ENCODE measurements at places on chromosomes 6 and 20.
A peak's percentile ranks its signal among the peaks of the same experiment; 100 is the strongest.

GRCh38 chr6:167103041-167103891 is 19.6 kb upstream of the CCR6 start:
- no peak for DNase-seq

- no peak for DNase-seq
Measured at GRCh38 chr6:7042654-7043545, 64.9 kb upstream of the RREB1 start.

DNA sequence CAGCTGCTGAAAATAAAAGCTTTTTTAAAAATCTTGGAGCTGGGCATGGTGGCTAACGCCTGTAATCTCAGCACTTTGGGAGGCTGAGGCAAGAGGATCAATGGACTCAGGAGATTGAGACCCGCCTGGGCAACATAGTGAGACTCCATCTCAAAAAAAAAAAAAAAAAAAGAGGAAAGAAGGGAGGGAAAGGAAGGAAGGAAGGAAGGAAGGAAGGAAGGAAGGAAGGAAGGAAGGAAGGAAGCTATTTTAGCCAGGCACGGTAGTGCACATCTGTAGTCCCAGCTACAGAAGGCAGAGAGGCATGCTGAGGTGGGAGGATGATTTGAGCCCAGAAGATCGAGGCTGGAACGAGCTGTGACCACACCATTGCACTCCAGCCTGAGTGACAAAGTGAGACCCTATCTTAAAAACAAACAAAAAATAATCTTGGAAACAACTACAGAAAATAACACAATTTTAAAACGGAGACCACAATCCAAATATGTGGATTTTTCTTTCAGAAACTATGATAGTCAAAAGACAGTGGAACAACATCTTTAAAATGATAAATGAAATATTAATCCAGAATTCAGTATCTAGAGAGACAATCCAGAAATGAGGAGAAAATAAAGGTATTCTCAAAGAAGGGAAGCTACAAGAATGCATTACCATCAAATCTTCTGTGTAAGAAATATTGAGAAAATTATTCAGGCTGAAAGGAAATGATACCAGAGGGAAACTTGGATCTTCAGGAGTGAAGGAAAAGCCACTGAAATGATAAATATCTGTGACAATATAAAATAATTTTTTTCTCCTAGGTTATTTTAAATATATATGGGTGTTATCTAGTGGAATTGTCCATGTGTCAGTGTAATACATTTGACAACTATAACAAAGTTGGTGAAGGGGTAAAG is 182.0 kb downstream of the GPX5 start:
- no peak for DNase-seq

DNA sequence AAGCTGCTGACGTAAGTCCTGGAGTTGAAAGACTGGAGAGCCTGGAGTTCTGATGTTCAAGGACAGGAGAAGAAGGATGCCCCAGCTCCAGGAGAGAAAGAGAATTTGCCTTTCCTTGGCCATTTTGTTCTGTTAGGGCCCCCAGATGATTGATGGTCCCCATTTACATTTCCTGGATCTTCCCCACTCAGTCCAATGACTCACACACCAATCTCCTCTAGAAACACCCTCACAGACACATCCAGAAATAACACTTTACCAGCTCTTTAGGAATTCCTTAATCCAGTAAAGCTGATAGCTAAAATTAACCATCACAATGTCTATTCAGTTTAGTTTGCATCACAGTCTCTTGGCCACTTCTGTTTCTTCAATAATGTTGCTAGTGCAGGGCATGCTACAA is 260.2 kb upstream of the IRAK1BP1 start:
- no peak for DNase-seq

DNA sequence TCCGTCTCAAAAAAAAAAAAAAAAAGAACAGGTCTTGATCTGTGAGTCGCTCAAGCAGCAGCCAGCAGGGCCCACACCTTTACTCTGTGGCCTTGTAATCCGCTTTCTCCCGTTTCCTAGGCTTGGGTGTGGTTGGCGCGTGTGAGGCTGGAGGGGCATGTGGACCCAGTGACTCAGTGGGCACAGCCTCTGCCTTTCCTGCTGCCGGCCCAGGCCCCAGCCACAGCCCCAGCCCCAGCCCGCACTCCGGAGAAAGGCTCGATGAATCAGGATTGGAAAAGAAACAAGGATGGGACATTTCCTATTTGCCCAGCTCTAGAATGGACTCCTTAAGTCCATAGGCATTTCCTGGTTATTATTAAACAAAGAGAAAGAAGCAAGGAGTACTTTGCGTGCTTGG is 4.3 kb downstream of the BHLHE23 start:
- DNase-seq = no peak

DNA sequence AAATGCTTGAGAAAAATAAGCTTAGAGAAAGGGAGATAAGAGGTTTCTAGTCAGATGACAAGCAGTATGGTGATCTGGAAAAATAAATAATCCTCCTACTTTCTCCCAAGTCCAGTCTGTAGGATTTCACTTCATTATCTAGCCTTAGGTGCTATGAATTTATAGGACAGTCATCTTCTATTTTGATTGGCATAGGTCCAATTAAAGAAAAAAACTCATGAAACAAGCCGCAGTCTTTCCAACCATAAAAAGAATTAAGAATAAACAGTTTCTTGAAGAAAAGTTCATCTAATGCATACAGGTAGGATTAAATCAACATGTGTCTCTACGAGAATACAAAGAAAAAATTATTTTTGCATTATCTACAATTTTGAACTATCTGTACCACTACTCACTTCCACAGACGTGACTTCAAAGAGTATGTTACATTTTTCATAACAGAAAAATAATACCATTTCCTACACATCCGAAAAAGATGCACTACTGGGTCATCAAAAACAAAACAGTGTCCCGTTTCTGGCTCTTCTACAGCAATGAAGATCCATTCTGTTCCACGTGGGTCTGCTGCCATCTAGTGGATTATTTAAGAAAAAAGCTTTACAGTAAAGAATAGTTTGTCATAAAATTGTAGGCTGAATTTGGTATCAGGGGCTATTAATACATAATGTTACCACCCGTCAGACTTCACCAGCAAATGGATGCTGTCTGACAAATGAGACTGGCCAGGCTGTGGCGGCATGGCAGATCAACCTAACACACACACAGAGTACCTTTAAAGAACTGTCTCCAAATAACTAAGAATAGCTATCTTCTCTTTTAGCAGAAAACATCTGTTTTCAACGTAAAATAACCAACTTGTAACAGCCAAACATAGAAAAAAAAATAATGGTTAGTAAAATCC is 28.9 kb downstream of the STX7 start:
- DNase-seq = peak; percentile 56

- no peak for DNase-seq
Measured at GRCh38 chr20:2822073-2822472, 5.9 kb downstream of the TMEM239 start.

DNA sequence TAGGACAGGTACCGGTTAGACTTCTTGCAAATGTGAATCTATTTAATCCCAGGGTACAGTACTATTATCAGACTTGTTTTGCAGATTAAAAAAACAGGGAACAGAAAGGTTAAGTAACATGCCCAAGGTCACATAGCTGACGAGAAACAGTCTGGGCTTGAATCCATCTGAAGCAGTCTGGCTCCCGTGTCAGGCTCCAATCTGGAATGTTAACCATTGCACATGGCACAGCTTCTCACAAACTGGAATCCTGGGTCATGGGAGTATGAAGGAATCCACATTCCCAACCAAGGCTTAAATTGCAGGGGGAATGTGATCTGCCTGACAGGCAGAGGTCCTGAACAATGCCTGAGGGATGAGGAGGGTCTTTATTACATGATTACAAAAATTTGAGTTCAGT is 187.5 kb upstream of the SPTLC3 start:
- DNase-seq = no peak

DNA sequence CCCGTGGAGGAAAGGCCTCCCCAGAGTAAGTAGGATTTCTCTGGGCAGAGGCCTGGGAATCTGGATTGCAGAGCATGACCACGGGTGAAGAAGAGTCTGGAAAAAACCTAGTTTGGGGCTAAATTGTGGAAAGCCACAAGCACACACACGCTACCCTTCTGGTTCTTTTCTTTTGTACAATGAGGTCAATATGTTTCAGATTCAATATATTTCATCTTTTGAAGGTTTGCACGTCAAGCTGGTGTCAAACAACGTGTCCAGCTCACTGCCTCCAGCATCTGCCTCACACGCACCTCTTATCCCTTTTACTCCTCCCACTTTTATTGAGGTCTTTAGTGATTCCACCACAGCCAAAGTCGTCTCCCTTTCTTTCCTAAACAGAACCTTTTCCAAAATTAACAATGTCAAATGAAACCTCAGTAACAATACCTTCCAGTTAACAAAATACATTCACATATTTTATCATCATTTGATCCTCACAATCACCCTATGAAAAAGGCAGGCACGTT is 773 bp upstream of the EPB41L2 start:
- DNase-seq = no peak

DNA sequence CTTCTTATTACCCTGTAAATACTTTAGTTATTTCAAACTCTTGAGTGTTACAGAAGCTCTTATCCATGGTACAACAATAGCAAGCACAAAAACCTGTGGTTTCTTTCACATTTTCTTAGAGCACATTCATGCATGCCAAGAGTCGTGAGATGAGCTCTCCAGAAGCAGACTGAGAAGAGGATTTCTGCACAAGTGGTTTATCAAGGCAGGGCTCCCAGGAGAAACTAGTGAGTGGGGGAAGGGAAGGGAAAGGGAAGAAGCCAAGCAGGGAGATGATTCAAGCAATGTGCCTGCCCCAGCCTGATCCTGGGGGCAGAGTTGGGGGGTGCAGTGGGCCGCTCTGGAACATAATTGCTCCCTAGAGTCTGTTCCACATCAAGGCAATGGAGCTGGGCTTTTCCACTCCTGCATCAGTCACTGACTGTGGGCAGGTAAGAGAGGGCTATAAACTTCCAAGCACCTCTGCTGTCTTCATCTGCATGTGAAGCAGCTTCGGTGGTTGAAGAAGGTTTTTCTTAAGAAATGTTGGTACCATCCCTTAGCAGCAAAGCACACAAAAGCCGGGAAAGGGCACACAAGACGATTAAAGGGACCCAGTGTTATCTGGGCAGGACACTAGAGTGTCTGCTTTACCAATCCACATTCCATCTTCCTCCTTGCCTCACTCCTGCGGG is 152.1 kb downstream of the PLCB4 start:
- DNase-seq = no peak

DNA sequence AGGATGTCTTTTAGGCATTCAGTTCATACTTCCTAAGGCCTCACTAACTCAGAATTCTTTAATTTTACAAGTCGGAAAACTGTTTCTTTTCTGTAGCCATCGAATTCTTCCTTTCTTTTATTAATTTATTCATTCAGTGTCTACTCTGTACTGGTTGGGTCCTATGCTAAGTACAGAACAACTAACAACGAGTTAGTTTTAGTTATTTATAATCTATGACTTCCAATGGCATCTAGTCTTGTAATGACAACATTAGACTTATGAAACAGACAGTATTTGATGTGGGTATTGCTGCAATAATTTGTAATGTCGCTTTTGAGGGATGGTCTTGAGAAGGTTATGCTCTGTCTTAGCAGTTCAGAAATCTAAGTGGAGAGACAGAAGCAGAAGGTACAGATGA is 55.3 kb upstream of the TINAG start:
- DNase-seq = no peak

Measured in NCI-H1930 (cell line).